ENCODE measurements at places on chromosomes 12 and 14.
A peak's percentile ranks its signal among the peaks of the same experiment; 100 is the strongest.

DNA sequence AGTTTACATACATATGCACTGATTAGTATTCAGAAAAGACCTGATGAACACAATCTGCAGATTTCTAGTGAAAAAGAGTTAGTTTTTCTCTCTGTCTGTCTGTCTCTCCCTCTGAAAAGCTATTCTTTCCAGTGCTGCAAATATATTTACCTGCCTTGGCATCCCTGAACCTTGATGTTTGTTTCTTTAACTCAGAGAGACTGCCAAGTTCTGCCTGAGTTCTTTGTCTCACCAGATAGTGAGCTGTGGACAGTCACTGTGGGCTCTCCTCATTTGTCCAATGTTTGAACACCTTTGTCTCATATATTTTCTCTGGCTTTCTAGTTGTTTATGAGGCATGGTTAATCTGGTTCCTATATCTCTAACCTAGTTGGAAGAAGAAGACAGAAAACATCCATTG lies 250.4 kb downstream of the SOX5 start:
- no peak for DNase-seq

- no peak for DNase-seq
Measured at GRCh38 chr14:39426605-39427004, 5.6 kb downstream of the FBXO33 start.

DNA sequence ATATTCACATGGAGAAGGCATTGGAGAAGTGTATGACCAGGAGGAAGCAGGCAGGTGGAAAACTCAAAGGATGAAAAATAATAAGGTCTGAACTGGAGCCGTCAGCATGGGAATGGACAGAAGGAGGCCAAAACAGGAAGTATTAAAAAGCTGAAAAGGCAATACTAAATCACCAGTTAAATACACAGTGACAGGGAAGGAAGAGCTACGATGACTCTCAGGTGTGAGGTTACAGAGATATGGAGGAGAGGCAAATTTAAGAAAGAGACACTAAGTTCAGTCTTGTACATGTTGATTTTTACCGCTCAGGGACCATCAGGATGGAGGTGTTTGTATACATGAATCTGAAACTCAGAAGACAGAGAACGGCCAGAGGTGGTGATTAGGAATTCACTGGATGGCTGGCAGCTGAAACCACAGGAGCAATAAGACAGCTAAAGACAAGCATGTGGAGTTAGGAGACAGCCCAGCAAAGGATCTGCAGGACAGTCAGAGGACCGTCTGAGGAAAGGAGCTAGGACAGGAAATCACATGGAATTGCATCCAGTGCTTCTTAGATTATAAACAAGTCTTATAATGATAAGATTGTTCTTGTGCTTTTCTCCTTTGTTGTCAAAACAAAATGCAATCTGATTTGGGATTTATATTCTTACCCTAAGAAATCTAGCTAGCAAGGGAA lies 33.9 kb upstream of the CDKN3 start:
- DNase-seq: no peak

DNA sequence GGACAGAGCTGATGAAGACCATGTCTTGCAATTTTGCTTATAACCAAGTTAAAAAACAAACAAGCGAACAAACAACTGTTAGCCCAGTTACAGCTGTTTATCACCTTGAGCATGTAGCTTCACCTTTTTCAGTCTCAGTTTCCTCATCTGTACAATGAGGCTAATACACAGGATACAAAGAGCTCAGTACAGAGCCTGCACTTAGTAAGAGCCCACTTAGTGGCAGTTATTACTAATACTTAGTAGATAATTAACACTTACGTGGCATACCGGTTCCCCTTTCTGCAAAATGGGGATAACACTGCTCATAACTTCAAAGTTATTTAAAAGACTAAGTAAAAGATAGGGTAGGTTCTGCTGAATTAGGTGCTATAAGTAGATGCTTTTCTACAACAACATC lies 228.0 kb downstream of the MON2 start:
- DNase-seq: no peak

DNA sequence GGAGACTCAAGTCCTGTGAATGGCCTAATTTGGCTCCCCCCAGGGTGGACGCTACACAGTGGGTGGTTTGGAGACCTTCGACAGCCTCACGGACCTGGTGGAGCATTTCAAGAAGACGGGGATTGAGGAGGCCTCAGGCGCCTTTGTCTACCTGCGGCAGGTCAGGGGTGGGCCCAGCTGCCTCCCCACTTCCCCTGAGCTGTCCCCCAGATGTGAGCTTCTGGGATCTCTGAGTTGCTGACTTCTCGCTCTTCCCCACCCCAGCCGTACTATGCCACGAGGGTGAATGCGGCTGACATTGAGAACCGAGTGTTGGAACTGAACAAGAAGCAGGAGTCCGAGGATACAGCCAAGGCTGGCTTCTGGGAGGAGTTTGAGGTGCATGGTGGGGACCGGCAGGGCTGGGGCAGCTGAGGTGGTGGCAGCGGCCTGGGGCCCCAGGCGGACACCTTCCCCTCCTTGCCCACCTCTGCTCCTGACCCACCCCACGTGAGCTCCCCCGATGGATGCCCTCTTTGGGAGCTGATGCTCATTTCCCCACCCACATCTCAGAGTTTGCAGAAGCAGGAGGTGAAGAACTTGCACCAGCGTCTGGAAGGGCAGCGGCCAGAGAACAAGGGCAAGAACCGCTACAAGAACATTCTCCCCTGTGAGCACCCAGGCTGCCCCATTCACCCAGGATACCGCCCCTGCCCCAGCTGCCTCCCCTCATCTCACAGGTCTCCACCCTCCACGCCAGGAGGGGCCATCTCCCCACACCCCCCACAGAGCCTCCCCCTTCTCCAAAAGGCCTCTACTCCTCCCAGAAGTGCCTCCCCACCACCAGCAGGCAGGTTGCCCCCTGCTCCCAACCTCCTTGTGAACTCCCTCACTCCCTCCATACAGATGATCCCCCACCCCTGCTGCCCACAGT lies 4.2 kb downstream of the PTPN6 start:
- no peak for DNase-seq

GRCh38 chr12:49979791-49980190 lies 7.0 kb downstream of the AQP6 start:
- no peak for DNase-seq

- no peak for DNase-seq
Measured at GRCh38 chr12:31620311-31620710, 29.4 kb upstream of the DENND5B start.

DNA sequence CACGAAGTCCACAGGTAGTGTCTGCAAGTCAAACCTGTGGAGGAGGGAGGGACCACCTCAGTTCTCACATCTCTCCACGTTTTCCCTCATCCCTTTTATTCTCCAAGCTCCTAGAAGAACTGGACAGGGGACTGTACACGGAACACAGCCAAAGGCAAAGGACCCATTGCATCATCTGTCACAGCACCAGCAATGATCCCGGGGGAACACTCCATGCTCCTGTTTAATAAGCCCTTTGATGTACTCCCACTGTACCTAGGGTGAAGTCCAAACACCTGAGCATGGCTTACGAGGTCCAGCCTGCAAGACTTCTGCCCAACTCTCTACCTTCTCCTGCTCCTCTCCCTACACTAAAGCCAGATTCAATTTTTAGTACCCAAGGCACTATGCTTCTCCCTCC lies 26.5 kb downstream of the PRPF40B start:
- no peak for DNase-seq

- DNase-seq: no peak
Measured at GRCh38 chr12:109947521-109947920, 47.4 kb downstream of the TCHP start.

- DNase-seq: no peak
Measured at GRCh38 chr12:30914986-30915591, 11.5 kb upstream of the TSPAN11 start.

- DNase-seq: no peak
Measured at GRCh38 chr14:90381011-90381786, 15.6 kb upstream of the CALM1 start.

DNA sequence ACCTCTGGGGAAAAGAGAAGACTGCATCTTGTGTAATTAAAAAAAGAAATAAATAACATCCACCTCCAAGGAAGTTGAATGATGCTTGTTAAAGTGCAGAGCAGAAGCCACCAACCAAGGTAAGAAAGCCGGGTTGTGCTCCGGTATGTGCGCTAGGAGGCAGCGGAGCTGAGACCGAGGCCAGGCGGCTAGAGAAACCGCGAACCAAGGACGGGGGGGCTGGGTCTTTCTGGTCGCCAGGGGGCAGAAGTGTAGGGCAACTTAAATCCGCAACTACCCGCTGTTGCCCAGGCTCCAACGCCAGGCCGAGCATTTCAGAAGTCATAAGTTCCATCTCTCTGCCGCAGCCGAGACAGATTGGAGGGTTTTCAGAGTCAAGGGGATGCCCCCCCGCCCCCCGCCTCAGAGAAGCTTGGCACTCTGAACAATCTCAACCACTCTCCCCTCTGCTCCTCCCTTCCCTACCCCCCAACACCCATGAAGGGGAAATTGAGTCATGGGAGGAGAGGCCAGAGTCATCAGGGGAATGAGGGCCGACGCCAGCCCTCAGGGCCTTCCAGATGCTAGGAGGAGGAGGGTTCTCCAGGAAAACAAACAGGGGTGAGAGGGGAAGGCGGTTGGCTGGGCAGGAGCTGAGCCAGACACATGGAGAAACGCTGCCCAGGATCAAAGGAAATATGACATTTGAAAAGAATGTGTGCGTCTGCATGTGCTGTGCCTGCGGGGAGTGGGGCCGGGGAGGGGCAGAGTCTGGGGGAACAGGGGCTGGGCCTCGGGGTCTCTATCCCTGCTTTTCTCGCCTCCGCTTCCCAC lies 2.2 kb upstream of the NFATC4 start:
- peak; percentile 48 for DNase-seq

DNA sequence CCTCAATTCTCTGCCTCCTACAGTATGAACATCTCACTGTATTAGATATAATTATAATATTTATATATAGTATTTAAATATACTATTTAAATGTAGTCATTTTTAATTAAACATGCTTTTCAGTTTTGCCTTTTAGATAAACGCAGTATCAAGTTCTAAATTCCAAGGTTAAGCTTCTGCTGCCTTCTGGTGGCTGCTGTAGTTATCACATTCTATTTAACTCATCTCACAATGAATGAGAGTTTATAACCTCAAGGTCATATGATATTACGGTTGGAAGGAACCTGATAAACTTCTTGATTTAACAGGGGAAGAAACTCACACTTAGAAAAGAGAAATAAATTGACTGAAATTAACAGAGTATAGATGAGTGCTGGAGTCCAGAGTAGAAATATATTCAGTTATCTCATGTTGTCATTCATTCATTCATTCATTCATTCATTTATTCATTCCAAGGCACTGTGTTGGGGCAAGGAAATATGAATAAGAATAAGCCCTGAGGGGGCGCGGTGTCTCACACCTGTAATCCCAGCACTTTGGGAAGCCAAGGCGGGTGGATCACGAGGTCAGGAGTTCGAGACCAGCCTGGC lies 31.9 kb downstream of the GUCY2C start:
- DNase-seq: no peak

GRCh38 chr12:108102363-108102762 lies 26.7 kb upstream of the WSCD2 start:
- DNase-seq: no peak

- DNase-seq: no peak
Measured at GRCh38 chr14:69068744-69069421, 84.0 kb downstream of the DCAF5 start.

DNA sequence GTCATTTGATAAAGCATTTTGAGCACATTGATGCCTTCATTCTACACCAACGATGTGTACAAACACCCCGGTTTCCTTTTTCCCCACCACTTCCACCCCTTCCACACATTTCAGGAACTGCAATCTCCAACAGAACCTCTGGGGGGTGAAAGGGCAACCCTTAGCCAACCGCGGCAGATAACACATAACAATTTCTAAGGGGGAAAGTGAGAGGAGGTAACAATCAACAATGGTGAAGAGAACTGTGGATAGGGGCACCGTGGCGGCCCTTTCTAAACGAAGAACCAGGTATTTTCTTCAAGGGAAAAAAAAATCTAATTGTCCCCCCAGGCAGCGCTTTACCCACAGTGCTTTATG lies 1.1 kb downstream of the KITLG start:
- no peak for DNase-seq

- no peak for DNase-seq
Measured at GRCh38 chr12:63915105-63915800, 70.8 kb downstream of the SRGAP1 start.

GRCh38 chr14:86373886-86374285 lies 843.9 kb downstream of the FLRT2 start:
- no peak for DNase-seq

GRCh38 chr14:73726025-73726961 lies 12.1 kb upstream of the PNMA1 start:
- no peak for DNase-seq

- DNase-seq: no peak
Measured at GRCh38 chr14:80906946-80907345, 34.6 kb downstream of the CEP128 start.

DNA sequence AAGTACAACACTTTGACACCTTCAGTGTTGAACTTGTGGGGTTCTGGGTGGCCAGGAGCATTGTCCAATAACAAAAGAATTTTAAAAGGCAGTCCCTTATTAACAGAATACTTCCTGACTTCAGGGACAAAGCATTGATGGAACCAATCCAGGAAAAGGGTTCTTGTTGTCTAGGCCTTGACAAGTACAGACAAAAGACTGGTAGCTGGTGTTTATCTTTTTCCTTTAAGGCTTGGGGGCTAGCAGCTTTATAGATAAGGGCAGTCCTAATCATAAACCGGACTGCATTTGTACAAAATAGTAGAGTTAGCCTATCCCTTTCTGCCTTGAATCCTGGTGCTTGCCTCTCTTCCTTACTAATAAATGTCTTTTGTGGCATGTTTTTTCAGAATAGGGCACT lies 27.4 kb downstream of the FAM177A1 start:
- no peak for DNase-seq

DNA sequence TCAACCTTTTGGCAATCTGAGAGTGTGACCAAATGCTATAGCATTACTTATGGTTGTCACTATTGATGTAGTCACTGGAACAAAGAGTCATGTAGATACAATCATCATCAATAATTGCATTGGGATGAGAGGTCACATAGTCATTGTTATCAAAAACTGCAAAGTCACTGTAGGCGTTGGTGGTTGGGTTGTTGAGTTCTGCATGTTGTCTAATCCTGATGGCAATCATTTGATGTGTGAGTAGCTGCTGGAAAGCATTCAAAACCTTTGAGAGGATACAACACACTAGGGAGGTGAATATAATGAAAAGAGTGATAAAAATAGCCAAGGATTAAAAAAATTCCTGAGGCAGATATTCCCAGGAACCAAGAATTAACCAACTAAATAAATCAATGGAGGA lies 214.7 kb upstream of the SYT10 start:
- DNase-seq: no peak

DNA sequence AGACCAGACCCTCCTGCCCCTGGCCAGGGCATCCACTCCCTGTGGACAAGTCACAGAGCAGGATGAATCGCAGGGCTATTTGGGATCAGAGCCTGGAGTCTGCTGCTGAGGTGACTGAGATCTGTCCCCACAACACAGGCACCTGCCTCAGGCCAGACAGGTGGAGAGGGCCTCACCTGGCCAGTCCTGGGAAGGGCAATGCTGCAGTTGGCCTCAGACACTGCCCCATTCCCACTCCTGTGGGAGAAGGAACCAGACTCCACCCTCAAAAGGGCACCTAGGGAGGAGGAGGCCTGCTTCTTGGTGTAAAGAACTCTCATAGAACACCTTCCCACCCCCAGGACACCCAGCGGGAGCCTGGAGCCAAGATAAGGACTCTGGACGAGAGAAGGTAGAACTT lies 48.3 kb upstream of the PLEKHG6 start:
- no peak for DNase-seq
